Neural cell (in vitro differentiated cells): ENCODE measurements at places on chromosomes 2 and 18. TPM values are rescaled to one million over a fixed set of nuclear protein-coding genes. Genes with fewer than 3 reads are reported as not detected.

The HJURP gene
- 1.3 and 3.3 TPM in 2 replicates for polyA plus RNA-seq

The C2orf81 gene
- 1.7 and 3.3 TPM in 2 replicates for polyA plus RNA-seq

The CPLX4 gene
- not detected in 2 replicates for polyA plus RNA-seq

The HOXD12 gene
- not detected in 2 replicates for polyA plus RNA-seq

The DNER gene
- polyA plus RNA-seq: 307 and 310 TPM in 2 replicates

The ST8SIA5 gene
- polyA plus RNA-seq: 0.92 and 0.93 TPM in 2 replicates

The AGFG1 gene
- 106 and 107 TPM in 2 replicates for polyA plus RNA-seq

The MLPH gene
- polyA plus RNA-seq: not detected in 2 replicates

The DPP10 gene
- 13.9 and 15.1 TPM in 2 replicates for polyA plus RNA-seq

The MEIS1 gene
- 40.5 and 46.5 TPM in 2 replicates for polyA plus RNA-seq

The DHRS9 gene
- polyA plus RNA-seq: not detected in 2 replicates

The REG1A gene
- not detected in 2 replicates for polyA plus RNA-seq

The CXCR2 gene
- not detected in 2 replicates for polyA plus RNA-seq

The CCBE1 gene
- polyA plus RNA-seq: 0.19 TPM in 1 of 2 replicates, not detected in the other

The ST6GAL2 gene
- 21.8 and 22.1 TPM in 2 replicates for polyA plus RNA-seq

The FSHR gene
- 0.36 TPM in 1 of 2 replicates, not detected in the other for polyA plus RNA-seq

The YWHAQ gene
- 1,332 and 1,446 TPM in 2 replicates for polyA plus RNA-seq
